Occipital lobe (tissue), 3 donors: ENCODE measurements at places on chromosomes 1 and 21. TPM values are rescaled to one million over a fixed set of nuclear protein-coding genes. Genes with fewer than 3 reads are reported as not detected.

MFSD2A gene
- 18.4 TPM for total RNA-seq

DNA sequence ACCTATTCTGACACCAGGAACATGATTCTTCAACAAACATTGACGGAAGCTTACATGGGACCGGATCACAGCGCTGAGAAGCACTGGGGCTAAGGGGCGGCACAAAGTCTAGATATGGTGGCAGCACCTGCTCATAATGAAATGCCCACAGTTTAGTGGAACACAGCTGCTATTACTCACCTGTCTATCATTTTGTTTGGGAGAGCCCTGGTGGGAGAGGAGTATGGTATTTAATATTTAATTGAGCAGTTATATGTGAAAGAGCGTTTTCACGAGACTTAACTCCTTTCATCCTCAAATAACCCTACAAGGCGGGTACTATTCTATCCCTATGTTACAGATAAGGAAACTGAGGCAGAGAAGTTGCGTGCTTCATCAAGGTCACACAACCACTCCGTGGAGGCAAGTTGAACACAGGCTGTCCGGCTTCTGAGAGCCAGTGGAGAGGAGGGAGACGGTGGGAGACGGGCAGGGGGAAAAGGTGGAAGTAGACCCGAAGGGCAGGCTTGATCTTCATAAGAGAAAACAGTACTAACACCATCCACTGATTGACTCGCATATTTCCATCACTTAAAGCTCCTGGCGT, 790 bp upstream of the TSNAX start:
- DNase-seq, result no peak

FMO4 gene
- 1.9 TPM for total RNA-seq

GRHL3 gene
- total RNA-seq, result not detected

OR2T29 gene
- total RNA-seq, result not detected

- no peak for DNase-seq
These were observed 99.9 kb upstream of the TIAM1 start for GRCh38 chr21:31443736-31444521.

GRCh38 chr1:29513357-29513756, 277.0 kb downstream of the PTPRU start:
- no peak for DNase-seq

KANK4 gene
- total RNA-seq, result 0.47 TPM

GRCh38 chr1:94143173-94143808, 22.3 kb upstream of the ABCA4 start:
- no peak for DNase-seq

DNA sequence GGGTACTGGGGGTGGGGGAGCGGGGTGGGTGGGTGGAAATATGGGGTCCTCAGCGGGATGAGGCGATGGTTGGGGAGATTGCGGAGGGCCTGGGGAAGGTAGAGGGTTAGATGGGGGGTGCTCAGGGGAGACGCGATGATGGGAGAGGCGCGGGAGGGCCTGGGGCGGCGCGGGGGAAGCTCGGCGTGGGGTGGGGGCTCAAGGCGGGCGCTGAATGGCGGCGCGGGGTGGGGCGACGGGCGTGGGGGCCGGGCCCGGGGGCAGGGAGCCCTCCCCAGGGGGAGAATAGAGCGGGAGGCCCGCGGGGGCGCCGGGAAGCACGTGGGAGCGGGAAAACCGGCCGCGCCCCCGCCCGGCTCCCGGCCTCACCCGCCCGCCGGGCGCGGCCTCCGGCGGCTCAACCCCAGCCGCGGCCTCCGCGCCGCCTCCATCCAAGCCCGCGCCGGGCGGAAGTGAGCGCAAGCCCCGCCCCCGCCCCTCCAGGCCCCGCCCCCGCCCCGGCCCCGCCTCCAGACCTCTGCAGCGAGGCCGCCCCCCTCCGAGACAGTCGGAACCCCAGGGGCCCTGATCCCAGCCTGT, at the start of gene FAAP20:
TSS of gene FAAP20 (minus strand) at position 454 of the 579 bp plus-strand sequence. CDS start at position 431, 23 bp downstream.
- peak; percentile 76 for DNase-seq

DNA sequence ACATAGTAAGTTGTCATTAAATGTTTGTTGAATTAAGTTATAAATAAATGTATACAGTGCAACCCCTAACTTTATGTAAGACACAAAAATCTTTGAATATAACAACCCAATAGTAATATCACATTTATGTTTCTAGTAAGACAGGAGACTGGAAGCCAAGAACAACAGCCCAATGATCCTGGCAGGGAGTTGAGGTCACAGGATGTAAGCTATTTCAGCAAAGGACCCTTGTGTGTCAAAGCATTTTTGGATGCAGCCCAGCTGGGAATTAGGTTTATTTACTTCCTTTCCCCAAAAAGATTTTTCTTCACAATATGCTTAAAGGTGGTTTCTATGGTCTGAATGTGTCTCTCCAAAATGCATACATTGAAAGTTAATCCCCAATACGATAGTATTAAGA, 34.0 kb upstream of the ABCA4 start:
- DNase-seq, result no peak

DNA sequence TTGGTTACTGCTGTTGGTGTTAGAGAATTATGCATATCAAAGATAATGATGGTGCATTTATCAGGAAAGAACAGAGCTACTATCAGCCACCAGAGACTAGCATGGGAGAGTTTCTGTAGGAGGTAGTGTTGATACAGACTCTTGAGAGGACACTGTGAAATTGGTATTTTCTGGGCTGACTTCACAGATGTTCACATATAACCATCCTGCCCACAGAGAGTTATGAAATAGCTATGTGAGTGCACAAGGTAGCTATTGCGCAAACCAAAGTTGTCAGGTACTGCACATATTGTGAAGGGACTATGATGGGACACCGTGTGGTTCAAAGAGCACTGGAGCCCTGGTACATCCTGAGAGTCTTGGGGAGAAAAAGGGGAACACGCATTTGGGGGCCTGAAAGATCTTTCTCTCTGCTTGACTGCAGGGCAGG, 1.4 kb upstream of the TLCD4 start:
- DNase-seq, result no peak

DNA sequence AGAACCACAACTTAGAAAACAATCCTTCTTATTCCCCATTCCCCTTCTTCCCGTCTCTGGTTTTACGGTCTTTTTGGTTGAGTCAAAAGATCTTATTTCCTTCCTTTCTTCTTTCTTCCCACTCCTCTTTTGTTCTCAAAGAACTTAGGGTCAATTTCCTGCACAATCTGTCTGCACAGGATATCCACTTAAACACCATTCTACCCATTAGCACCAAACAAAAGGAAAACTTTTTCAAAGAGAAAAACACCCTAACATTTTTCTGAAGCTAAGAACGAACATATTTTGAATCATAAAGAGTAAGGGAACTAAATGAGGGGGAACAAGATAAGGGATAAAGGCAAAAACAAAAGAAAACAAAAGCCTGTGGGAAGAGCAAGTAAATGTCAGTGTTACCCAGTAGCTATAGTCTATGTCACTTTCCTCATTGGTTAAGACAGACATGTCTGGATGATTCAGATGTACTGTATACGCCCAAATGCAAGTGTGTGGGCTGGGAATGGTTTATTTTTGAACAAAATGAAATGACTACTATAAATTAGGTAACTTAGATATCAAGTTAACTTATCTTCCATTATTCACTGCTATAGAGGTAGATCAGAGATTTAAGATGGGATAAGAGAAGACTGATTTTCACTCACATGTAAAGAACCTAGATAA, 59.9 kb downstream of the TOR3A start:
- no peak for DNase-seq

DNA sequence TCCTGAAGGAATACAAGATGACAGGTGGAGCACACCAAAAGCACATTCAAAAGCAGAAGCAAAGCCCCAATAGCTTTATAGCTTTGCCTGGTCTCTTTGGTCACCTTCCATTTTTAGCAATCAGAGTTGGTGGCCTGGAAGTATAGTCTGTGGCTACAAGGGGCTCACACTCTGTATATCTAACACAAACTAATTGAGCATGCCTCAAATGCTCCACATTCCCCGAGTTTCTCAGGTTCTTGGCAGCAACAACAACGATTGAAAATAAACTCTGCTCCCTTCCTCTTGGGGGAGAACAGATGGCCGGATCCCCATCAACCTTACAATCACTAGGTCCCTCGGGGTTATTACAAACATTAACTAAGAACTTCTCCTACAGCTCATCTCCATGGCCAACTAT, 24.9 kb upstream of the TADA1 start:
- DNase-seq, result no peak

TAL1 gene
- total RNA-seq, result 1.6 TPM

RAB25 gene
- total RNA-seq, result not detected

- no peak for DNase-seq
These were observed 7.0 kb downstream of the DSTYK start for GRCh38 chr1:205204552-205204951.

DNA sequence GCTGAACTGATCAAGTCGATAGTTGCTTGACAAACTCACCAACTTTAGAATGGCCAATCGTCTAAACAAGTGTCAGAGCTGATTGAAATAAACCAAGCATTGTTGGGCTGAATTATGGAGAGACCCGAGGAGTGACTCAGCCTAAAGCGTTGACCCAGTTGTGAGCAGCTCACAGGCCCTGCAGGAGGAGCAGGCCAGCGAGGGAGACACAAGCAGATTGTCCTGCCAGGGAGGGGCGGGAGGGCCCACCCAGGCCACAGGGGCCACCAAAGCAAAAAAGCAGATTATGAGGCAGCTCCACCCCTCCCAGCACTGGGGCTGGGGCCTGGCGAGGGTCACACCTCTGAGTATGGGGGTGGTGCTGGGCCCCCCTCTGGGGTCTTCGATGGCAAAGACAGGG, 10.1 kb upstream of the MATN1 start:
- DNase-seq, result no peak

GRCh38 chr1:206002871-206003801, at the start of gene RAB7B:
TSS of gene RAB7B (minus strand) at chr1:206003395. CDS start at chr1:205994135, 9,260 bp downstream.
- DNase-seq, result peak; percentile 47

GRCh38 chr1:221765527-221765926, 23.6 kb upstream of the DUSP10 start:
- no peak for DNase-seq

LEFTY2 gene
- total RNA-seq, result 0.47 TPM
